ENCODE measurements at places on chromosomes 2 and 18.

DNA sequence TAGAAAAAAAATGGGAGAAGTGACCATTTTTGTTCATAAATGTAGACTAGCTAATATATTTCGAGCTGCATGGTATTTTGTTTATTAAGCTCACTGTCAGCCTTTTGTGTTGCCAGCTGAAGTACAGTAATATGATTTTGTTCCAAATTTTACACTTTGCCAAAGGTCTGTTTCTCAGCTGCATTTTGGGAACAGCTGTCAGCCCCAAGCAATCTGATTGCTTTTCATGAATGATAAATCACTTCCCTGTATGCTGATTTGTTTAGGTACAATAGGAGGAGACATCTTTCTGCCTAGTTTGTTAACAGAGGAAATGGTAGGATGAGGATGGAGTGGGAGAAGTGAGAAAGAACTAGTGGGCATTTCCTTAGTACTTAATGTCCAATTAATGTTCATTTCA lies 79.3 kb downstream of the NABP1 start:
- no peak for DNase-seq

GRCh38 chr2:54371460-54372065 lies 84.6 kb upstream of the SPTBN1 start:
- DNase-seq: no peak

GRCh38 chr2:241356871-241357260 lies 781 bp downstream of the FARP2 start:
- no peak for DNase-seq

DNA sequence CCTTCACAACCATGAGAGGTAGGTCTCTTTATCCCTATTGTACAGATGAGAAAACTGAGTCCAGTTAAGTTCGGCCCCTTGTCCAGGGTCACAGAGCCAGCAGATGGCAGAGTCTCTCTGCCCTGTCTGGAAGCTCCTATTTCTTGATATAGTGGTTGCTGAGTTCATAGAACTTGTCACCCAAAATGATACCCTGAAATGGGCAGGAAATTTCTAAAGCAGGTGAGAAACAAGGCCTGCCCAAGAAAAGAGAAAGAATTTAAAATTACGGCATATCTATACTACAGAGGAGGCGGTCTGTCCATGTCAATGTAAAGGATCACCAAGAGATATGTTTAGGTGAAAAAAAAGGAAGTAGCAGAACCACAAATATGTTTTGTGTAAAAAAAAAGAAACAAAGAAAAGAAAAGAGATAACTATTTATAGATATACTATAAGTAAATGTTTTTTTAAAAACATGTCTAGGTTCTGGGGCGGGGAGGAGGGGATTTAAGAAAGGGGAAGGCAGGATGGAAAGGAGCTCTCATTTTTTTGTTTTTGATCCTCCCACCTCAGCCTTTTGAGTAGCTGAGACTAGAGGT lies 39.8 kb downstream of the MYO7B start:
- DNase-seq: no peak

GRCh38 chr18:24877066-24877465 lies 416.6 kb downstream of the HRH4 start:
- DNase-seq: no peak
